Left renal pelvis (tissue), 4 donors: ENCODE measurements at places on chromosomes 2 and 18. TPM values are rescaled to one million over a fixed set of nuclear protein-coding genes. Genes with fewer than 3 reads are reported as not detected.

The ARHGAP15 gene
- polyA plus RNA-seq = 5.8 TPM

GRCh38 chr18:77068321-77069312, 64.0 kb downstream of the MBP start:
- no peak for DNase-seq

DNA sequence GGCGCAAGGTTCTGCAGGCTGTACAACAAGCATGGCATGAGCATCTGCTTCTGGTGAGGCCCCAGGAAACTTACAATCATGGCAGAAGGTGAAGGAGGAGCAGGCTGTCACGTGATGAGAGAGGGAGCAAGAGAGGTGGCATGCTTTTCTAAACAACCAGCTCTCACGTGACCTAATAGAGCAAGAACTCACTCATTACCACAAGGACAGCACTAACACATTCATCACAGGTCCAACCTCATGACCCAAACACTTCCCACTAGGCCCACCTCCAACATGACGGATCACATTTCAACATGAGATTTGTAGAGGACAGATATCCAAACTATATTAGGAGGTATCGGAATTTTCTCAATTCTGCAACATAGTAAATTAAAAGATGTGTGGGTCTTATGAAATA, 108.8 kb upstream of the DLX2 start:
- DNase-seq = no peak

GRCh38 chr18:10928772-10929373, 220.5 kb downstream of the PIEZO2 start:
- no peak for DNase-seq

The NTSR2 gene
- polyA plus RNA-seq = not detected

GRCh38 chr2:191899410-191899809, 52.5 kb upstream of the CAVIN2 start:
- no peak for DNase-seq
